ENCODE measurements at places on chromosomes 2 and 18.

GRCh38 chr2:237466211-237466610, 20.8 kb upstream of the MLPH start:
- no peak for DNase-seq

DNA sequence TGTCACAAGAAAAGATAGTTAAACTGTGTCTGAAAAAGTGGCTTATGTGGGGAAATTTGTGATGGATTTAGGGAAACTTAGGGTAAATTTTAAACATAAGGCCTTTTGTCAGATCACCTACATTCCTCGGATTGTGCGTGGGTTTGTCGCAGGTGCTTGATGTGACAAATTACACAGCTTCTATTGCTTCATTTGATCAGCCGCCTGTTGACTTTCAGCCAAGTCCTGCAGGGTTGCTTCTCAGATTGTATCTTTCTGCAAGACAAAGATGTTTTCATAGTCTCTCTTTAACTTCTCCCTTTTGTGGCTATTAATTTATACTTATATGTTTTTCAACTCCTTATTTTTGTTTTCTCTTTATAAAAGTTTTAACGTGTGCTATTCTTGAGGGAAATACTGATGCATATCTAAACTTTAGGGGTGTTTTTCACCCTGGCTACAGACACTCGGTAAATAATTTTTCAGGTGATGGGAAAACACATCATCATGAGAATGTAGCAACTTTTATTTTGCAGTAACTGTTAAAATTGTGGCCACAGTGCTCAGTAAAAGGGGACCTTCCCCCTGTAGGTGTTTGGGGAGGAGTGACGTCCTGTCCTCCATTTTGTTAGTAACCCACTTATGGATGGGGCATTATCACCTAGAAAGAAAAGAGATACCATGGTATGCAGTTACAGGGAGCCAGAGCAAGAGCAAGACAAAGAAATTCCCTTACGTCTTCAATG, 31.4 kb downstream of the GALM start:
- DNase-seq, result no peak

DNA sequence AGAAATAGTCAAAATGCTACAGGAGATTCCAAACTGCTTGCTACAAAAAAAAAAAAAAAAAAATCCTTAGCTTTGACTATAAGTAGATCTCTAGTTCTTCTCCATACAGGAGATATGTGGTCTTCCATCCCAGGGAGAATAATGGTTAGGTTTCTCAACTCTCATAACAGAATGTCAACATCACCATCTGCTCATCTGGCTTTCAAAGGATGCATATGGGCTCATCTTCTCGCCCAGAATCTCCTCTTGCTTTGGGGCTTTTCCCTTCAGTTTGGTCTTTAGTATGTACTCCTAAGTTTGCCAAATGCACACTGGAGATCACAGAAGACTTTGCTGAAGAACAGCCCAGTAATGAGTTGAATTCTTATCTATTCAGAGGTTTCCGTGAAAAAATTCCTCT, 240.7 kb downstream of the NRXN1 start:
- no peak for DNase-seq

DNA sequence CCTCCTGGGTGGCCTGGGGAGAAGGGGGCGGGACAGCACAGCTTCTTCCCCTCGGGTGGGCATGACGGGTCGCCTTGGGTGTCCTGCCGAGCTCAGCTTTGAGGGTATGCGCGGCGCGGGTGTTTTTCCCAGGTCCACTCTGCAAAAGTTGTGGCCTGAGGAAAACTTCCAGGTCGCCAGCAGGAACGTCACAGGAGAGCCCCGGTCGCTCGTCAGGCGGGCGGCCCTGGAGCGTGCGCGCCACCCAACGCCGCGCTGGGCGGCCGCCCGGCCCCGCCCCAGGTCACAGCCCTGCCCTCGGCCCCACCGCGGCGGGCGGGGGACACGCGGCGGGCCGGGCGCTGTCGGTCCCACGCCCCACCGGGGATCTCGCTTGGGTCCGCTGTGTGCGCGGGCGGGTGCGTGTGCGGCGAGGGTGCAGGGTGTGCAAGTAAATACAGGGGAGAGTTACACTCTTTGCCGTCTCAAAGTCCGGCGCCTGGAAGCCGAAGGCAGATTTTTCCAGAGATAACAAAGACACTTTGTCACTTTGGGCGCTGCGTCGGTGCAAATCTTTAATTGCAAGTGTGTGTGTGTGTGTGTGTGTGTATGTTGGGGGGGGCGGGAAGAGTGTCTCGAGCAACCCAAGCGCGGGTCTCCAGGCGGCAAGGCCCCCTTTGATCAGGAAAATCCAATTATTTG, 616 bp upstream of the SP5 start:
- no peak for DNase-seq

GRCh38 chr2:187574969-187575750, 20.9 kb upstream of the TFPI start:
- no peak for DNase-seq

DNA sequence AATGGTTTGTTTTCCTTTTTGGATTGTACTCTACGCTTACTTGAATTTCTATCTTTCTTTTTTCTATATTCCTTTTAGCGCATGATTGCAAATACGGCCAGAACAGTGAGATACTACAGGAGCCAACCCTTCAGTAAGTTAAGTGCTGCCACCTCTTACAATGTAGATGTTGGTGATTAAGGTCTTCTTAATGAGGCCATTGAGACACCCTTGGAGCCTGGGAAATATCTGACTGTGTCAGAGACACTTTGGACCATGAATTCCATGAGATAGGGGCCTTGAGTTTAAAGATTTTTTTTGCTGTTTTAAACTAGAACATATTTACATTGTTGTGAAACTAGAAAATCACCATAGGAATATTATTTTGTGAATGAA, 27.1 kb upstream of the MAP3K20 start:
- no peak for DNase-seq

GRCh38 chr2:61510674-61511671, 27.2 kb downstream of the XPO1 start:
- DNase-seq, result no peak

DNA sequence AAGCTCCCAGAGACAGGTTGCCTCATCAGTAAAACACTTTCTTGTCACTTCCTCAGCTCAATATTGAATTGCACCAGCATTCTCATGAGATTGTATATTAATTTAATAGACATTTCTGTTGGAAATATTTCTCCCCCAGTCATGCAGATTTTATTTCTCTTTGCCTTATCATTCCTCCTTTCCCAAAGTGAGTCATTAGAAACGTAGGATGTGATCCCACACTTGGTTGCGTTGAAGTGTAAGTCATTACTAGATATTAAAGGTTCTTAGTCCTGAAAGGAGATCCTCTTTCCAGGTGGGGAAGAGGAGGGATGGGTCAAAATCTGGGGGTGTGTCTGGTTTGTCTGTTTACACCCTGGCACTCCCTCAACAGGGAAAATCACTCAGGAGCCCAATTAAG, 438.2 kb downstream of the SLC4A3 start:
- DNase-seq, result no peak

DNA sequence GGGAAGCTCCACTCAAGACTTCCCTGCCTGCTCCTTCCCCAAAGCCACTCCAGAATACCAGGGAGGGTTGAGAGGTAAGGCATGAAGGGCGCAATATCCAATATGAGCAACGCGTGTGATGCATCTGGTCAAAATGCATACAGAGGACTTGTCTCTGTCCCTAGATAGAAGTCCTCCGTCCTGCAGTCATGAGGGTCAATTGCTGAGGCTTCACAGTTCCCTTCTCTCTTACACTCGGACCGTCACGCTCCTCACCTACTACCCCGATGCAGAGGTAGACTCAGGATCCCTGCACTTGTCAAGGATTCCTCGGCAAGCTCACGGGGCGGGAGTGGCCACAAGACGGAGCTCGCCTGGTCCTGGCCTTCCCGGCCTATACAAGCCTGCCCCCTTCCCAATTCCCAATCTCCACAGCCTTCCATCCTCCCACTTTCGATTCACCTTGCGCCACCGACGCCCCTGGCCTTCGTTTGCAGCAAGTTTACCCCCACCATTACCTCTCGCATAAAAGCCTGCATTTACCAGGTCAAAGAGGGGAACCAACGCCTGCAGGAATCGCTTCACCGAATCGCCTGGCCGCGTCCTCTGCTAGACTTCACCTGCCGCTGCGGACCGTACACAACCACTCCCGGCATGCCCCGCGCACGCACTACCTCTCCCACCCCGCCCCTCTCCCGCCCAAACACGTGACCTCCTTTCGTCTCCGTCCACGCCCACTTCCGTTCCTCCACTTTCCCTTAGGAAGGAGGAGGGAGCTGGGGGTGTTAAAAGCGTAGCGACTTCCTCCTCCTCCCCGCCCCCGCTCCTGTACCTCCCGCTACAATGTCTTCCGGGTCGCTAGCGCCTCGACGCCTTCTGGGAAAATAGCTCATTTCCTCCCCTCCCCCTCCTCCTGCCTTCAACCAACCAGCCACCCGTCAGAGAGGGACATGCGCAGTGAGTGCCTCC, at the start of gene ORC4:
Gene ORC4 (minus strand): TSS at position 627 of the 948 bp plus-strand sequence. CDS start 44,779 bp downstream, outside the sequence.
- DNase-seq, result peak; percentile 97

DNA sequence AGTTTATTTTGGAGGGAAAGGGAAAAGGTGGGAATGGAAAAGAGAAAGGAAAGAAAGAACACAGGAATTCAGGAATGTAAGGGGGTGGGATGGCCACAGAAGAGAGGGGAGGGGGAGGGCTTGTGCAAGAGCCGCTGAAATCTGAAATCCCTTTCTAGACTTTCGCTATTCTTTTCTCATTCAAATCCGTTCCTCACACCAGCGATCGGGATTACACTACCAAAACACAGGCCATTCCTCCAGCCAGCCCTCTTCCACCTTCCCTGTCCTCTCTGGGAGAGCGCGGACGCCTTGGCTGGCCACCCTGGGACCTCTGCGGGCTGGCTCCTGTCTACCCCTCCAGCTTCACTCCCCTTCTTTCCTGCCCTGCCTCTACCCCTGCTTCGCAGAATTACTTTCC, 102.3 kb downstream of the CDCA7 start:
- DNase-seq, result no peak

DNA sequence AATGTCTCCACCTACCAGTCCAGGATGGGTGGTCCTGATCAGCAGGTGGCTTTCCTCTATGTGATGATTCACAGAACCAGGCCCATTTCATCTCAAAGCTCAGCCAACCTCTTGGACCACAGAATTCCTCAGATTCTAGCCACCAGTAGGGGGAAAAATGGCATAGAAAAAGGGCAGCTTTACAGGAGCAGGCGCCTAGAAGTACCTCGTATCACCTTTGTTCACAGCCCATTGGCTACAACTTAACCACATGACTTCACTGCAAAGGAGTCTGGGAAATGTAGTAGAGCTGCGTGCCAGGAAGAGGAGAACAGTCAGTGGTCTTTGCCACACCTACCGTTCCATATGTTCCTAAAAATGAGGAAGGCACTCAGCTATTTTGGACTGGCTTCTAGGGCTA, 62.8 kb upstream of the DTNA start:
- no peak for DNase-seq

DNA sequence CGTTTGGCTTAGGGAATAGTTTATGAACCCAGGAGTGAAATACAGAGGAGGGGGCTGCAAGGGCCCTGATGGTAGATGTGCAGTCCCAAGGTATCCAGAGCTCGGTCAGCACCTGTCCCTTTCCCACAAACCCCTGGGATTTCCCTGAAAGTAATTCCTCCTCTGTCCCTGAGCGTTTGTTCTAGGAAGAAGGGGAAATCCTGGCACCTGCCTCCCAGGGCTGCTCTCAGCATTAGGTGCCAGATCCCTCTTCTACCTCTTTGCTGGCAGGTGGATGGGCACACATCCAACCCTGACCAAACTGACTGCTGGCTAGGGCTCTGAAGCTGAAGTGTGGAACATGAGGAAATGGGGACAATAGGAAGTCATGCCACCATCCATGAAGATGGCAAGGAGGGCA, 824.0 kb downstream of the SLC4A3 start:
- no peak for DNase-seq

DNA sequence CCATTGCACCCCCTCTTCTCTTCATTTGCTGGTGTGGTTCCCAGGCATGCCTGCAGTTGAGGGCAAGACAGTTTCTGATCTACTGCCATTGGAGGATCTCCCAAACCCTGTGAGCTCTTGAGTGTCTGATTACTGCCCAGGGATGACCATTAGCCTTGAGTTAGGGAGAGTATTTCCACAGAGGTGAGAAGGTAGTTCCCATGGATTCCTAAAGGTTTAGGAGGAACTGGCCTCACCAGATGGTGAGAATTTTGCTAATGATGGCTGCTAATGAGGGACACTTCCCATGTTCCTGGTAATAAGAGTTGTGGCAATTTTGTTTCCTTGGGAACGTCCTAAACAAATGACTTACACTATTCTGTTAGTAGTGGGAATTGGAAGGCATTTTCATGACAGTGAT, 42.5 kb downstream of the PTPRM start:
- DNase-seq, result no peak

DNA sequence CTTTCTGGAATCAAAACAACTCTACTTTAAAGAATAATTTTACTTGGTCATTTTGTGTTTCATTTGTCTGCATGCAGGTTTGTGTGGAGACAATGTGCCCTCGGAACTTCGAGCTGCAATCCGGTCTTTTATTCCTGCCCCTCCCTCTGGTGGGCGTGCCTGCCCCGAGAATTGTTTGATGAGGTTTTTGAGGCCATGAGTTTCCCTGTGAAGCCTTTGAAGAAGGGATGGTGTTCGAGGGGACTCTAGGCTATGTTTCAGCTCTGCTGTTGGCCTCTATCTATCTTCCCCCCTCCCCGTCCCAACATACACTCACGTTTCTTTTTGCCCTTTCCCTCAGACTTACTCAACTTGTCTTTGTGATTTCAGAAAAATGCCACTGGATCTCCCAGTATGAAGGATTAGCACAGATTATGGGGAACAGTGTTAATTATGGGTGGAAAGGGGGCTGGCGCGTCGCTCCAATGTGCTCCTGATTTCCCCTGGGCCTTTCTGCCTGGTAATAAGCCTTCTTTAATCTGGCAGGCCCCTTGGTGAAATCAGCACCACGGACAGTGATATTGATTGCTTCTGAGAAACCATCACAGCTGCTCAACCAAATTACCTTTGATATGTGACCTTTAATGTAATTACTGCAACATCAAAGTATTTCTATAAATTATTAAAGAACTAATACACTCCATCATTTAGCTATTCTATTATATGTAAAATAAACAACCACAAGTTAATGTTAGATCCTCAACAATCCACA, 82.2 kb downstream of the CELF4 start:
- DNase-seq, result no peak

GRCh38 chr18:33875029-33875565, 297.1 kb downstream of the ASXL3 start:
- no peak for DNase-seq

DNA sequence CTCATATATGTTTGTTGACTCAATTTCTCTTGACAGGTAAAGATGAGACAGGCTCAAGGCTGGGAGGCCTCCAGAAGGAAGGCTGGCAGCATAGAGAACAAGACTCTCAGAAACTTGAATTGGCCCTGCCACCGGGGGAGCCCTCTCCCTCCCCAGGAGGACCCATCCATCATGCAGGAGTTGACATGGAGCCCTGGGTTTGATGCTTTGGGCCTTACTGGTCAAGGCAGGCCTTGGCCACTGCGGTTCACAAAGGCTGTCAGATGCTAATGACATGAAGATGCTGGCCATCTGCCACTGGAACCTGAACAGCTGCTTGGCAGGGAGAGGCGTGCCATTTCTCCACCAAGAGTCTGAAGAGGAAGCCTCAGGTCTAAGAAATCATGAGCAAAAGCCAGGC, 193.6 kb downstream of the MTCL1 start:
- DNase-seq, result no peak
